Stimulated activated CD4-positive, alpha-beta T cell treated with anti-CD3 and anti-CD28 coated beads, Interleukin-12 subunit alpha, Interleukin-12 subunit beta, amount 100 ng/mL, for 24 hours (primary cell): ENCODE measurements at places on chromosomes 5 and 9.
A peak's percentile ranks its signal among the peaks of the same experiment; 100 is the strongest.

- no peak for DNase-seq
These were observed 36.4 kb downstream of the UNC13B start for GRCh38 chr9:35198191-35198590.

- DNase-seq, result no peak
These were observed 108.8 kb downstream of the HMHB1 start for GRCh38 chr5:143920772-143921171.

DNA sequence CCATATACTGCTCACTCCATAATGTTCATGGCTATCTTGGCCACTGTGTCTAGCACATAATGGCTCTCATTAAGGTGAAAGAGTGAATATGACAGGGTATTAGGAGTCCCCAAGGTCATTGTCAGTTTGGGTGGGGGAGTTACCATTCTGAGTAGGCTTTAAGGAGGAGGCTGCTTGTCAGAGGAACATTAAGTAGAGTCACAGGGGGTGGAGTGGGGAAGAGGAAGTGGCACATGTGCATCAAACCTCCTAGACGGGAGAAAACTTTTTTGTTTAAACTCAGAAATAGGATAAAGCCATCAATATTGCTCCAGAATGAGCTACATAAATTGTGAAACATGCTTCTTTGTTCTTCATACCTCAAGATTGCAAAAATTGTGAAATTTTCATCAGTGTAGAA lies 45.5 kb downstream of the DAB2IP start:
- no peak for DNase-seq

DNA sequence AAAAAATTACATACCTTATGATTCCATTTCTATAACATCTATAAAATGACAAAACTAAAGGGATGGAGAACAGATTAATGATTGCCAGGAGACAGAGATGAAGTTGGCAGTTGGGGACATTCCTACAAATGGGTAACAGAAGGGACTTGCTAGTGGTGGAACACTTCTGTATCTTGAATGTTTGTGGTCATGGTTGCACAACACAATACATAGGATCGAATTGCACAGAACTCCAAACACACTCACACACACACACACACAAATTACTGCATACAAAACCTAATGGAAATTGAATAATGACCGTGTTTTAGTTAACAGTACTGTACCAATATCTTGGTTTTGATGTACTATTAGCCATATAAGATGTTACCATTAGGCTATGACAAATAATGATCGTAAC lies 330.7 kb upstream of the POU5F2 start:
- no peak for DNase-seq

- DNase-seq, result no peak
These were observed 21.7 kb downstream of the SLC6A18 start for GRCh38 chr5:1246711-1247431.

DNA sequence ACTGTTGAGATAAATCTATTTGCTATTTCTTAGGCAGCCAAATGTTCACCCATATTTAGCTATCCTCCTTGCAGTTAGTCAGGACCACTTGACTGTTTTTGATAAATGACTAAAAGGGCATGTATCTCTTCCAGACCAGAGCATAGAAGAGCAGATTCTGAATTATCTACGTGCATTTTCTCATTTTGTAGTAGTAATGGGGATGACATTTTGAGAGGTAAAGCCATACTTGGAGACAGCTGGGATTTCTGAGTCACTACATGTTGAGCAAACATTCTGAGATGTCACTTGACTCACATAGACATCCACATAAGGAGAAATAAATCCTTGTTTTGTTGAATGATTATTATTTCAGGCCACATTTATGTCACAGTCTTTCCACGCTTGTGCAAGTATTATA lies 297.6 kb downstream of the CDH10 start:
- no peak for DNase-seq

- DNase-seq, result no peak
These were observed 106.8 kb upstream of the SARDH start for GRCh38 chr9:133844881-133845410.

DNA sequence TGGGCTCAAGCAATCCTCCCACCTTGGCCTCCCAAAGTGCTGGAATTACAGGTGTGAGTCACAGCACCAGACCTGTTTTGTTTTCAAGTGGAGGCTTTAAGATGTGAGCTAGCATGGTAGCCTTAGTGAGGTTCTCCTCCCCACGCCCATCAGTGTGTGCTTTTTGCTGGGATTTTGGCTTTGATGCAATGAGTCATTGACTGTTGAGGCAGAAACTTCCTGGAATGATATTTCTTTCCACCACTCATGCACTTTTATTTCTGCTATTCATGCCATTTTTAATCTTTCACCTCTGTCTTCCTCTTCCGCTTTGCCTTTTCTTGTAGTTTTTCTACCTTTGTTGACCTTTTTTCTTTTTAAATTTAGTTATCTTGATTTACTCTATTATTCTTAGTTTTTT lies 4.2 kb upstream of the NFIL3 start:
- no peak for DNase-seq

DNA sequence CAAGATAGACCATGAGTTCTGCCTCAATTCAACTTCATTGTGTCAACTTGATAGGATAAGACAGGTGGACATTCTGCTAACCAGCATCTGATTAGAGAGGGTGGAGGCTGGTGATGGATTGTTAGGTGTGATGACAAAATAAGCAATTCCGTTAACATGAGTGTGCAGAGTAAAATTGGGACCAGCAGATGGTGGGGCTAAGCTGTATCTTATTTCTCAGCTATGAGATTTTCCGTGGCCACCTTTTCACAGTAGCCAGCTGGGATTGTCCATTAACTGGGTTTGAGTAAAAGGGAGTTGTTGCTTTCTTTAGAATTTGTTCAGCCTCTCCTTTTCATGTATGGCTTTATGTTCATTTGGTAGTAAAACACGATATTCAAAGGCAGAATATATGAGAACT lies 28.8 kb upstream of the TAL2 start:
- DNase-seq, result no peak

DNA sequence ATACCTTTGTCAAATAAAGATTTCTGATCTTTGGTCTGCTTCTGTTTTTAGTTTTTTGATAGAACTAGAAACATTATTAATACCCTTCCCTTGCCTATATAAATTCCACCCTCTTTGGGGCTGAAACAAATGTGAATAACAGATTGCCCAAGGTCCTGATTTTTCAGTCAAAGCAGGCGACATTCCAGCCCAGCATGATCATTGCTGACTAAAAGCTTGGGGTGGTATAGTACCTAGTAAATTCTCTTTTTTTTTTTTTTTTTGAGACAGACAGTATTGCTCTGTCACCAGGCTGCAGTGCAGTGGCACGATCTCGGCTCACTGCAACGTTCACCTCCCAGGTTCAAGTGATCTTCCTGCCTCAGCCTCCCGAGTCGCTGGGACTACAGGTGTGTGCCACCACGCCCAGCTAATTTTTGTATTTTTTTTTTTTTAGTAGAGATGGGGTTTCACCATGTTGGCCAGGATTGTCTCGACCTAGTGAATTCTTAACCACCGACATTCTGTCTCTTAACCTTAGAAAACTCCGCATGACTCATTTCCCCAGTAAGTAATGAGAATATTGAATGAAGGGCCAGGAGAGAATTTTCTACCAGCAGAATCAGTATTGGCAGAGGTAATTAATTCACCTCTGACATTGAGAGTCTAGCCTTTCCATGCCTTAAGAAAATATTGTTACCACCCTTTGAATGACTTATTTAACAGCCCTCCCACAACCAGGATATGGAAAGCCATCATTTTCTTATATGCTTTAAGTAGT lies 226.4 kb downstream of the GNA14 start:
- DNase-seq, result no peak

DNA sequence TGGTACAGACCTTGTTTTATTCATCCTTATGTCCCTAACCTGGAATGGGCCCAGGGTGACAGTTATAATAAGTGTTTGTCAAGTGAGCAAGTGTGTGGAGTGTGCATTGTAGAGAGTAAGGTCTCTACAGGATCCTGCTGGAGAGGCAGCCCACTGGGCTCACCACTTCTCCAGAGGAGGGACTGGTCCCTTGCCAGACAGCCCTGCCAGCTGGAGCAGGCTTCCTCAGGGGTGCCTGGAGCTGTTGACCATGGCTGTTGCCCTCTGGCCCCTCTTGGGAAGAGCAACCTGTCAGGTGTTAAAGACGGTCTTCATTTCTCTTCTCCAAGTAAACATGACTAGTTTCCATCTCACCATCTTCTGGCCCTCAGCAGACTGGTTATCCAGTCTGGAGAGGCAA lies 20.0 kb downstream of the IRF1 start:
- no peak for DNase-seq

DNA sequence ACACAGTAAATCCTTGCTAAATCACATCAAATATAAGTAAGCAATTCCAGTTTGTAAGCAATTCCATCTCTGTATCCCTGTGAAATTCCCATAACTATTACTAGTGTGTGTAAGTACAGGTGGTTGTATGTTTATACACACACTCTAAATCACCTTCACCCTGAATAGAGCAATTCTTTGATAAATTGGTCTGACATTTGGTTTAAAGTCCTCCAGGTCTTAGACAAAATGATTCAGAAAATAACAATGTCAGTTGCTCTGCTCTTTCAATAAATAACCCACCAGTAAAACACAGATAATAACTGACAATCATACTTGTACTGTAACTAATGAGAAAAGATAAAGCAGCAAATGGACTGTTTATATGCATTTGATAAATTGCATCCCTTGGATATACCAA lies 226.3 kb downstream of the SPOCK1 start:
- DNase-seq, result no peak

GRCh38 chr5:142881784-142882126 lies 111.6 kb downstream of the ARHGAP26 start:
- DNase-seq, result no peak

DNA sequence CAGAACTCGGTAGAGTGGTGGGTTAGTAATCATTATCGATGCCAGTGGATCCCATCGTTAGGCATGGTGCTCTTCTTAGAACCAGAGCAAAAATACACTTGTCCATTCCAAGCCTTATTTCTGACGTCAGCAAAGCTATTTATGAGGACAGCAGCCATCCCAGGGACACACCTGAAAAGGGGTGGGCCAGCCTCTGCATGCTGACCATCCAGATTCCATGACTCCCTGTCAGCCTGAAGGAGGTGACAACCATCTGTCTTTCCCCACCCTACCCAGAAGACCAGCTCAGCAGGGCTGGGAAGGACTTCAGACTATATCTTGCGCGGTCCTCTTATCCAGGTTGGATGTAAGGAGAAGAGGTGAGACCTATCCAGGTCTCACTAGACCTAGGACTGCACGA lies 5.7 kb upstream of the NIPAL4 start:
- DNase-seq, result no peak

DNA sequence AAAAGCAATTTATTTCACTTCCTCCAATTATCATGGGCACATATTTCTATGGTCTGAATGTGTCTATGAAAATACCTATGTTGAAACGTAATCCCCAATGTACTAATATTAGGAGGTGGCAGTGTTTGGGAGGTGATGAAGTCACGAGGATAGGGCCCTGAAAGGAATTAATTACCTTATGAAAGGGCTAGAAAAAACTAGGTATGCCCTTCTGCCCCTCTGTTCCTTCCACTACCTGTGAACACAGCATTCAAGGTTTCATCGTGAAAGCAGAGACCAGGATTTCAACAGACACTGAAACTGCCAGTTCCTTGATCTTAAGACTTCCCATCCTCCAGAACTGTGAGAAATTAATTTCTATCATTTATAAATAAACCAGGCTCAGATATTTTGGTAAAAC lies 1037.1 kb upstream of the C9orf72 start:
- no peak for DNase-seq

DNA sequence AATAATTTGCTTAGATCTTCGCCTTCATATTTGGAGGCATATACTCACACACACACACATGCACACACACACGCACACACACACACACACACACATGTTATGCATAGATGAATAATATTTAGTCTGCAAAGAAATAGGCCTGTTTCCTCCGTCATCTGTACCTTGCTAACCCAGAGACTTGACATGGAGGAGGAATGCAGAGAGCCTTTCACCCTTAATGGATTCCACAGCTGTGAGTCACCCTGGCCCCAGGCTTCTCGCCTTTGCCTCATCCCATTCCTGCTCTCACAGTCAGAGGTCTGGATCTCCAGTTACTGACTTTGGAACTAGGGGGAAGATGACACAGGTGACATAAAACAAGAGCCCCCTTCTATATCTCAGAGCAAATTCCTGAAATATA lies 29.7 kb downstream of the ZNF462 start:
- no peak for DNase-seq

DNA sequence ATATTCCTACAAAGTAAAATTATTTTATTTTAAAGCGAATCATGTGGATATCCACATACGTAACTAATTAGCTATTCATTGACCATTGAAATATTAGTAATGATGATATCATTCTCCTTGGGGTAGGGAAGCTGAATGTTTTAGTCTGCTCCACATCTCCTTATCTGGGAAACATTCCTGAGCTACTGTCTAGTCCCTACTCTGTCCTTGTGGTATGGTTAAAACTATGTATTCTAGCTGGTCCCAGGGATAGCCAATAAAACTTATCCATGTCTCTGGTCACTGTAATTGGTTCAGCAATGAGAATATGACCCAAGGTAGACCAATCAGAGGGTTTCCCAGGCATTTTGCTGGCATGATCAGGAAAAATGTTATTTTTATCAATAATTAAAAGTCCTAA lies 76.0 kb upstream of the DAP start:
- DNase-seq, result no peak

- DNase-seq, result no peak
These were observed 326.7 kb downstream of the PLK2 start for GRCh38 chr5:58133216-58133615.

GRCh38 chr5:43193181-43193893 lies 1.3 kb downstream of the NIM1K start:
- DNase-seq, result peak; percentile 5

- DNase-seq, result no peak
These were observed 548.8 kb upstream of the CDH18 start for GRCh38 chr5:20536813-20537212.

GRCh38 chr5:54091307-54092130 lies 218.9 kb downstream of the ARL15 start:
- DNase-seq, result no peak

DNA sequence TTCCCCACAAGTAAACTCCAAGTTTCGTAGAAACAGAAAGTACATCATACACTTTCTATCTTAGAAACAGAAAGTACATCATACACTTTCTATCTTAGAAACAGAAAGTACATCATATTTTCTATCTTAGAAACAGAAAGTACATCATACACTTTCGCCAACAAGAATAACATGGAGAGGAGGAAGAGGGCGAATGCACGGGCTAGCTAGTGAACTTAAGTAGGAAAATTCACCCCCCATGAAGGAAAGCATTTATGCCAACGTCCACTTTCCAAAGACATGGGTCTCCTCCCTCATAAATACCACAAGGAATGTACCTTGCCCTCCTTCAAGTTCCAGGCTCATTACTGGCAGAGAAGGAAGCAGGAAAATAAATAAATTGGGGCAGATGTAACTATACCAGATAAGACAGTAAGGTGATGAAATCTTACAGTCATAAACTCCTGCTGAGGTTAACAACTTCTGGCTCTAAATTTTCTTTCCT lies 64.7 kb downstream of the FRMD3 start:
- DNase-seq, result no peak
